ENCODE measurements at places on chromosomes 2 and 18.

GRCh38 chr2:230266638-230267037 is 41.1 kb downstream of the SP140 start:
- DNase-seq, result no peak

DNA sequence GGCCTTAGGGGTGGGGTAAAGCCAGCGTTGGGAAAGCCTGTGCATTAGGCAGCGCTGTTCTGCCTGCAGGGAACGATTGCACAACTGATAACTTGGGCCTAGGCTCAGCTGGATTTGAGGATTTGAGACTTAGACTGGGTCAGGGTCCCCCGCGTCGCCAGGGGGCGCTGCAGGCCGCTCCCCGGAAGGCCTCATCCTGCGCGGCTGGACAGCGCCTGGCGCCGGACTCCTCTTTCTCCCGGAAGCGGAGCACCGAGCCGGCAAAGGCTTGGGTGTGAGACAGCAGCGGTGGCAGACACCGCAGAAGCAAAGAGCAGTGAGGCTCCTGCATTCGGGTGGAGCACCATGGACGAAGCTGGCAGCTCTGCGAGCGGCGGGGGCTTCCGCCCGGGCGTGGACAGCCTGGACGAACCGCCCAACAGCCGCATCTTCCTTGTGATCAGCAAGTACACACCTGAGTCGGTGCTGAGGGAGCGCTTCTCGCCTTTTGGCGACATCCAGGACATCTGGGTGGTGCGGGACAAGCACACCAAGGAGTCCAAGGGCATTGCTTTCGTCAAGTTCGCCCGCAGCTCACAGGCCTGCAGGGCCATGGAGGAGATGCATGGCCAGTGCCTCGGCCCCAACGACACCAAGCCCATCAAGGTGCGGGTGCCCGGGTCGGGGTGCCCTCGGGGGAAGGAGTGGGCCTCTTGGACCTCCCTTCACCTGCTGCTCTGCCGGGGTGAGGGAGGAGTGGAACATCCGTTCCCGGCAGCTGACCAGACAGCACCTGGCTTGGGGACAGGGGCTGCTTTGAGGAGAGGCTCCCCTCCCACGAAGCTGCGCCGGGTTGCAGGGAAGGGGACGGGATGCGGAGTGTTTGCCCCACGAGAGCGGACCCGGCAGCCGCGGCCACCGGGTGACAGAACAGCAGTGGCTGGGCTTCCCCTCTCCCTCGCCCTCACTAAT is at the start of gene RBM45:
RBM45 (plus strand) TSS at position 236 of the 951 bp plus-strand sequence; CDS start at position 346, 110 bp downstream.
- peak; percentile 90 for DNase-seq

GRCh38 chr2:45180033-45180746 is 170.9 kb upstream of the SIX2 start:
- DNase-seq, result no peak

DNA sequence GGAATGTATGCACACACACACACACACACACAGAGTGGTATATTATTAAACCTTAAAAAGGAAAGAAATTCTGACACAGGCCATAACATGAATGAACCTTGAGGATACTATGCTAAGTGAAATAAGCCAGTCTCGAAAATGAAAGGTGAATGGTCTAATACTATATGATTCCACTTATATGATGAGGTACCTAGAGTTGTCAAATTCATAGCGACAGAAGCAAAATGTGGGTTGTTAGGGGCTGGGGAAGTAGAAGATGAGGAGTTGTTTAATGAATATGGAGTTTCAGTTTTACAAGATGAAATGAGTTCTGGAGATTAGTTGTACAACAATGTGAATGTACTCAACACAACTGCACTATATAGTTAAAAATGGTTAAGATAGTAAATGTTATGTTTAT is 118.1 kb downstream of the ABCA12 start:
- no peak for DNase-seq

- no peak for DNase-seq
Observed at GRCh38 chr2:164974221-164974620, 18.9 kb upstream of the SLC38A11 start.

GRCh38 chr2:54279385-54279784 is 23.4 kb upstream of the TSPYL6 start:
- no peak for DNase-seq

GRCh38 chr2:232376713-232377112 is 1.8 kb upstream of the ALPP start:
- DNase-seq, result no peak

GRCh38 chr2:8525236-8525581 is 156.6 kb upstream of the ID2 start:
- no peak for DNase-seq

GRCh38 chr18:58611395-58612131 is 17.3 kb downstream of the ALPK2 start:
- no peak for DNase-seq

GRCh38 chr18:32258148-32258547 is 68.3 kb downstream of the MEP1B start:
- DNase-seq, result no peak

GRCh38 chr18:48529796-48530195 is 9.0 kb upstream of the CTIF start:
- no peak for DNase-seq

- DNase-seq, result peak; percentile 63
Observed at GRCh38 chr18:23131693-23132319, 3.5 kb upstream of the CABLES1 start.

DNA sequence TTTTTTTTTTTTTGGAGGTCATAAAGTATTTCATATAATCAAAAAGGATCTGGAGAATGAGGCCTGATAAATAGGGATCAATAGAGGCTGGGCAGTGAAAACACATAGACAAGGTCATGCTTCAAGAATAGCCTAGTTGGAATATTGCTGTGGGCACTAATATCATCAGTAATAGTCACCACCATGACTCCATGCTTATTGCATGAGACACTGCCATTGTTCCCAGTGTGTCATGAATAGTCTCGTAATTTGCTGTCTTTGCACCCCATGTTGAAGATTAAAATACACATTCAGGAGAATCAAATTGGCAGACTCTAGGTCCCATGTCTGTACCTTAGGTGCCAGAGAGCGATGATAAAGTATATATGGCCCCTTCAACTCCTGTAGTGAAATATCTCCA is 10.3 kb downstream of the ASXL3 start:
- no peak for DNase-seq

DNA sequence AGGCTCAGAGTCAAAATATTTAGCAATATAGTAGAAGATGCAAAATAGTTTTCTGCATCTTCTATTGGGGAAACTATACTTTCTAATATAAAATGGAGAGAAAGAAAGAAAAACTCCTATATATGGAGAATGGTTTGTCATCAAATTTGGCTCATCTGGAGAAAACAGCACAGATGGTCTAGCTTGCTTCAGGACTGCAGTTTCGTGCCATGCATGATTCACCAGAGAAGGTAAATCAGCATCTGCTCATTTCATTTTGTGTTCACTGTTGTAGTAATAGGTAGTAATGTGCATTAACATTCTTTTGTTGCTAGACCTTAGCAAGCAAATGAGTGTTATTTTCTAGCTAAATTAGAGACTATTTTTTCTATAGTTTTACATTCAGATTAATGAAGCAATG is 179.0 kb downstream of the ASXL3 start:
- no peak for DNase-seq

- no peak for DNase-seq
Observed at GRCh38 chr2:126302043-126302442, 353.9 kb upstream of the GYPC start.

DNA sequence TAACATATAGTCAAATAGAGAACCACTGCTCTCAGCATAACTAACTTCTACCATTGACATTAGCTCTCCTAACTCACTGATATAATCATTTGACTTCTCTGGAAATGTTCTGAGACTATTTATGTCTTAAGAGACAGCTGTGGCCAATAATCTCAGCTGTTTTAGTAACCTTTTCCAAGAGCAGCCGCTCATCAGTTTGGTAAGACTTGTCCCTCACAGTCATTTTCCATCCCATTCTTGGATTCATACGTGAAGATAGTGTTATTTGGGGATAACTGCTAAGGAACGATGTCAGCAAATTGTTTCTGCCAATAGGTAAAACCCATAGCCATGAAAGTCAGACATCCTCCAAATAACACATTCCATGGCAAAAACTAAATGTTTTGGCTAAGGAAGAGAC is 127.8 kb downstream of the LNPK start:
- DNase-seq, result no peak

DNA sequence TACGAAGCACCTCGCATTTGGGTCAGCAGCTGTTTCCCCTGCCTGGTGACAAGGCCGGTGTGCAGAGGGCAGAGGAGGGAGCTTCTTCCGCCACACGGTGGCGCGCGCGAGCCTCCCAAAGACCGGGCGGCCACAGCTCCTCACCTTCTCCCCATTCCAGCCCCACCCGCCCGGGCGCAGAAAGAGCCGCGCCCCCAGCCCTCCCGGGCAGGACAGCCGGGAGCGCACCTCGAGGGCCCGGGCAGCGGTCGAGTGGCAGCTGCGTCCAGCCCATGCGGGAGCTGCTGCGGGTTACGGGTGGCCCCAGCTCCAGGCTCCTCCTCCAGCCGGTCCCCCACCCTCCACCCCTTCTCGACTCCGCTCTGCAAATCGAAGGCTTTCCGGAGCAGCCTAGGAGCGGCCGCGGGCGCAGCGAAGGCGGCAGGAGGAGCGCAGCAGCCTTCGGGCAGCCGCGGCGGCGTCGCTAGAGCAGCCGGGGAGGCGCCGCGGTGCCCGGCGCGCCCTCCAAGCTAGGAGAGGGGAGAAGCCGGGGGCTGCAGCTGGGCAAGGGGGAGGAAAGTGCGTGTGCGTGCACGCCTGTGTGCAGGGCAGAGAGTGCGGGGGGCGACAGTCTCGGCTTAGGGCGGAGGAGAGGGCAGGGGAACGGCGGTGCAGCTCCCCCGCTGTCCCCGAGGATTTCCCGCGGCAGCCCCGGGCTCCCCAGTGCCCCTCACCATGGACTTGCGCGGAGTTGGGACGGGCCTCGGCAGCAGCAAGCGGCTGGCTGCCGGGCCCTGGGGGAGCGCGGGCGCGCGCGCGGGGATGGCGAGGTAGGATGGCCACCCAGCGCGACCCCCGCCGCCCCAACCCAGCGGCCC is at the start of gene CCDC85A:
CCDC85A (plus strand) TSS at position 348 of the 857 bp plus-strand sequence. CDS start 635 bp downstream, outside the sequence.
- DNase-seq, result peak; percentile 89

DNA sequence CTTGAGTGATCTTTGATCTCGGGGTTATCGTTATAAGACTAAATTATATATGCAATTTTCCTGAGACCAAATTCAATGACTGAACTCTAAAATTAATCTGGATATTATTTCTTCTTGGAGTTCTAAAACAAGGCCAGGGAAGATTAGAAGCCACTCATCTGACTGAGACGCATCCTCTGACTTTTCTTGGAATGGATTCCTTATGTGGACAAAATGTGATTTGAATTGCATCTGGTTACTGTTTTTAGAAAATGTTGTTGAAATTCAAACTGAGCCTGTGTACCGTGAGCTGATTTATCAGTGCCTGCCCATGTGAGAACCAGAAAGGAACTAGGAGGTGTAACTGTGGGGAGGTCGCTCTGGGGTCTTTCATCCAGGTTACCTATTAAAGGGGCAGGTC is 330.8 kb downstream of the OSR1 start:
- DNase-seq, result no peak

DNA sequence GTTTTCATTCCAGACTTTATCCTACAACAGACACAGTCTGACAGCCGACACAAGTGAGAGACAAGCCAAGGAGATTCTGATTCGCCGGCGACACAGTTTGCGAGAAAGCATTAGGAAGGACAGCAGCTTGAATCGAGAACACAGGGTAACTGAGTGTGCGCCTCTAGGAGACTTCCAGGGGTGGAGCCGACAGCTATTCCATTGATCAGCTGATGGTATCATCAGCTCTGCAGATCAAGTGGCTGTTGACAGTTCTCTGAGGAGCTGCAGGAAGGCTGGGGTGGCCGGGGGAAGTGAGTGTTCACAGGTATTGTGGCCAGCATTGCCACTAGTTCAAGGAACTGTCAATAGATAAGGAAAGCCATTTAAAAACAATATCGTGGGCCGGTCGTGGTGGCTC is 57.3 kb upstream of the TMEM182 start:
- no peak for DNase-seq

GRCh38 chr2:199861132-199861774 is 10.3 kb upstream of the FTCDNL1 start:
- peak; percentile 10 for DNase-seq

DNA sequence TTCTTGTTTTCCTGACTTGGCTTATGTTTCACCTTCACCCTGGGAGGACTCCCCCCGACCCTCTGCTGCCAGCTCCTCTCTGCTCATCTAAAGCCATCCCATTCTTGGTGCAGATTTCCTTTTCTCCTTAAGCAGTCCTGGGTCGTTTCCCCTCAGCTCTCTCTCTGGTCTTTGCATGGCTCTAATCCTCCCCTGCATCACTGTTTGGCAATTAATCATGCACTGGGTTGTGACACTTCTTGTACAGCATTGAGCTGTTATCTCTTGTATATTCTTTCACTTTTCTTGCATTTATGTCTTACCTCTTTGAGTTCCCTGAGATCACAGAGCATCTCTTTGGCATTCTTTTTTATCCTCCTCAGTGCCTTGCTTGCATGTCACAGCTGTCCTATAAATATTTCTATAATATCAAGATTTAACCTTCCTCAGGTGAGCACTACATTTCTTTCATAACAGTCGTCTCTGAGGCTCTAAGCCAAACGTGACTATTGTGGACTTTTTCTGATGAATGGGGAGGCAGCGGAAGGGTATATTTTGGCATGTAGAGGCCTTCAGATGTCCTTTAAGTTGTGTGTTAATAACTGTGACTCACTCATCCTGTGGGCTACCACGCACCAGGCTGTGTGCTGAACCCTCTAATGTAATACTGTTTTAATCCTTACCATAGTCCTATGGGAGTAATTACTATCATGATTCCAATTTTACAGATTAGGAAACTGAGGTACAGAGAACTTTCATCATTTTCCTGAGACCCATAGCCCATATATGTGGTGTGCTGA is 507.5 kb downstream of the SLC4A3 start:
- no peak for DNase-seq

DNA sequence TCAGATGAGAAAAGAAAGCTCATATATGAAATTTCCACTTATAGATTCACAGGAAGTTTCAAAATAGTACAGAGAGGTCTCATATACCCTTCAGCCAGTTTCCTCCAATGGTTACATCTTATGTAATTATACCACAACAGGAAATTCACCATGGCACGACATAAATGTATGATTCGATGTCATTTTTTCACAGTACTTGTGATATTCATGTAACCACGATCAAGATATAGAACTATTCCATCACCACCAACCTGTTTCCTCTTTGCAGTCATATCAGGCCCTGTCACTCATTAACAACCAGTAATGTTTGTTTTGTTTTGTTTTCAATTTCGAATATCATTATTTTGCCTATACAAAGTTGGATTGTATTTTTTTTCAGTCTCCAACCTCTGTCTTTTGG is 314.3 kb upstream of the POU3F3 start:
- no peak for DNase-seq

DNA sequence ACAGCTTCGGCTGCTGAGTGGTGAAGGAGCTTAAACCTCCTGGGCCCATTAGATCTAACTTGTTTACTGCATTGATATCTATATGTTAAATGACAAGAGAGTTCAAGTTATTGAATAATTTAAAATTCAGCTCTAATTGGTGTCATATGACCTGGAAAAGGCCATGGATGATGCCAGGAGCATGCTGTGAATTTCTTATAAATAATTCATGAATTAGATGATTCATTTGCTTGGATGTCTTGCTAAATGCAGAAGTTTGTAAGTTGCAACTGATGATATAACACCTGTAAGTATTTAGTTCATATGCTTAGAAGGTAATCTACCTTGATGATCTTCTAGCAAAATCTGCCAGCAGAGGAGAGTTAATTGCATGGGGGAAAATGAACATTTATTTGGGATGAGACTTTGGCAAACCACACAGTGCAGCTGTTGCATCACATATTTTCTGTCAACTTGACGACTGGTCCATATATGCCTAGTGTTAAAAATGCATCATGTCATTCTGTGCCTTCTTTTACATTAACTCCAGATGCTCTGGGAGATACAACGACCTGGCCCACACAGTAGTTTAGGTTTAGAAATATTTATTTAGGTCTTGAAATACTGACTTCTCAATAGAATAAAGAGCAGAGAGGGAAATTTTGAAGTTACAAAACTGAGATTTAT is 226.3 kb downstream of the KIAA1328 start:
- DNase-seq, result no peak

All from NCI-H2081 (cell line).